ENCODE measurements at places on chromosomes 11 and 22.

DNA sequence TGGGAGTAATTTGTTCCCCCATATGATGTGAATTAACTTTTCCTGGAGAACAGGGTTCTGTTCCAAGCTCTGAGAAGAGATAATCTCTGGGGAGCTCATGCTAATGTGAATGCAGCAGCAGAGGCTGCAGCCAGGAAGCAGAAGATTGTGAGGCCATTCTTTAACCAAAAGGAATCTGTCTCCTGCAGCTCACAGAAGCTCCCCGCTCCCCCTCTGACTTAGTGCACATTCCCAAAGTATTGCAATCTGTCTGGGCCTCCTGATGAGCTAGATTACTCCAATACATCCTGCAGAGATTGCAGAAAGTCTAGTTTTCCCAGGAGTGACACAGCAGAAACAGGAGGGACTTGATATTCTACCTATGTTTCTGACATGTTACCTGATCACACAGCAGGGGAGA, 420.6 kb upstream of the FAT3 start:
- no peak for DNase-seq

- no peak for DNase-seq
Measured at GRCh38 chr11:48900131-48900800, 83.4 kb downstream of the TRIM51G start.

DNA sequence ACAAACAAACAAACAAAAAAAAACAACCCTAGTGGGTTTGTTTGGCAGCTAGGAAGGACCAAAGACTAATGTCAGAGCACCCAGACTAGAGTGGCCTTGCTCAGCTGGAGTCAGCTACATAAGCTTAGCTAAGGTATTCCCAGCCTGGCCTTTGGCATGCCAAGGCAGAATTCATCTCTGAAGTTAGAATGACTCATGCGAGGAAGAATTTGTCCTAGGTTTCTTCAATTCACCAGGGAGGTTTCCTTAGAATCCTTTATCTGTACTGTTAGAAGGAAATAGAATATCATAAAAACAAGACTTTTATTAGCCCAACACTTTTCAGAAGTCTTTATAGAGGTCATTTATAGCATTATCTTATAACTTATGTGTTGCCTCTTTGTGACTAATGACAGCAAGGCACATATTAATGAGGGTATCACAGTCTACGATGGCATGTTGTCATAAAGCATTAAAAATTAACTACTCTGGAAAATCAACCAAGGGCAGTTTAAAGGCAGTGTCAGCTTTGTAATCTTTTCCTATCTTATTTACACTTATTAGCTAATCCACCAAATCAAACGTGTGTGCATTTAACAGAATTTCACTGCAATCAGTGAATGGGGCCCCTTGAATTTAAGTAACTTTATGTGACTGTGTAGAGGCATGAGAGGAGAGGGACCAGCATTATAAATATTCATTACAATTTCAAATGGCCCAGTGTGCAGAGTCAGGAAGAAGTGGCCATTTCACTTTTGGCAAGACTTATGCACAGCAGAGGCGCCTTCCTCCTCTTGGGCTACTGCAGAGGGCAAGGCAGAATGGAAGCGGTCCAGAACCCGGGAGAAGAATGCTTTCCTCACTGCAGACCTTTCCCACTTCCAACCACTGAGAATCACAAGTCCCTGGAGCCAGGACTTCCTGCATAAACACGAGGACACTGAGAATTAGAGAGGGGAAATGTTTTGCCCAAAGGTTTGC, 36.3 kb downstream of the SLC5A1 start:
- no peak for DNase-seq

- DNase-seq = no peak
Measured at GRCh38 chr11:26891501-26891900, 102.4 kb upstream of the FIBIN start.

GRCh38 chr11:46345131-46345597, 2.1 kb upstream of the DGKZ start:
- DNase-seq = no peak

DNA sequence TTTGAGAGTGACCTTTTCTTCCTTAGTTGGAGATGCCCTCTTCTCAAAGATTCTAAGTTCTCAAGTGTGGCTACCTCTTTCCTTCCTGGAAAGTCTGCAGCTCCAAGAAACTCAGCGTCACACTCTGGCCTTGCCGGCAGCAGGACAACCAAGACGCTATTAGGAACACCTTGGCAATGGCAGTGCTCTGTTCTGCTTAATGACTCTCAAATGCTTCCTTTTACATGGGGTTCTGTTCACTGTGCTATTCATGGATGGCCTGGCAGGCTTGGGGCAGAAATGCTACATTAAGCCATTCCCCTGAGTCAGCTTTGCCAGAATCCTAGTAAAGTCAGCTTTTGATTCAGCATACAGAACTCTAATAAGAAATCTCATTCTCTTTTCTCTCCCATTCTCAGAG, 25.9 kb downstream of the LARGE2 start:
- DNase-seq = no peak

All from CD4-positive, alpha-beta T cell treated with Interleukin-6 at 100 ng/mL for 8 hours (primary cell).